ENCODE measurements at places on chromosomes 5 and 9.

DNA sequence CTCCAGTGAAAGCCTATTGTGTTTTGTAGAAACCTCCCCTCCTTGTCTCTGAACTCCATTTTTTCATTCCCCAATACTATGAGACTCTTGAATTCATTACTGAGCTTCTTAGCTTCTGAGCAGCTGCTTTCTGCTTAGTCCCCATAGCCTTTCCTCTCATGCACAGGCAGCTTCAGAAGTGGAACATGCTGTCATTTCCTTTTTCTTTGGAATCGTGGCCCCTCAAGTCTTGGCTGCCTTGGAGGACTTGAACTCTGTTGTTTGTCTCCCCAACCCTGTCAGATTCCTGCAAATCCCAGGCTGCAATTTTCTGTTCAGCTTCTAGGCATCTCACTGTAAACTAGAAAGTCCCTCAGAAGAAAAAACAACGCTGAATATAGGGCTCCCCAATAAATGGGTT is 268.5 kb downstream of the ARRDC3 start:
- DNase-seq = no peak

GRCh38 chr5:179262126-179262920 is 82.9 kb downstream of the ADAMTS2 start:
- no peak for DNase-seq

DNA sequence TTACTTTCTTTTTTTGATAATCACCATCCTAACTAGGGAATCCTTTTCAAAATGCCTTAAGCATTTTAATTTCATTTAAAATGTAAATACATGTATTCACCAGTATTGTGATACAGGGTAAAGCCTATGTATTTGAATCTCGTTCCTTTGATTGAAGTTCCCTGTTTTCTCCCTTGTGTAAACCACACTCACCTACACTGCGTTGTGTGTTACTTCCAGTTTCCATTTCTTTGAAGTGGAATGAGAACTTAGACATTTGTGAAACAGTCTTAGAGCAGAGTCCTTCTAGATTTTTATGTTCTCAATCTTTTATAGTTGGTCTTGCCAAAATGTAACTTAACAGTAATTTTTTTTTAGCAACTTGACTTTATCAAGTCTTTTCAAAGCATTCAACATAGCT is 101.4 kb downstream of the ZNF462 start:
- no peak for DNase-seq

- DNase-seq = no peak
Observed at GRCh38 chr9:128603697-128604096, 51.3 kb downstream of the SPTAN1 start.

GRCh38 chr5:88396751-88397281 is 128.2 kb upstream of the TMEM161B start:
- peak; percentile 66 for DNase-seq

DNA sequence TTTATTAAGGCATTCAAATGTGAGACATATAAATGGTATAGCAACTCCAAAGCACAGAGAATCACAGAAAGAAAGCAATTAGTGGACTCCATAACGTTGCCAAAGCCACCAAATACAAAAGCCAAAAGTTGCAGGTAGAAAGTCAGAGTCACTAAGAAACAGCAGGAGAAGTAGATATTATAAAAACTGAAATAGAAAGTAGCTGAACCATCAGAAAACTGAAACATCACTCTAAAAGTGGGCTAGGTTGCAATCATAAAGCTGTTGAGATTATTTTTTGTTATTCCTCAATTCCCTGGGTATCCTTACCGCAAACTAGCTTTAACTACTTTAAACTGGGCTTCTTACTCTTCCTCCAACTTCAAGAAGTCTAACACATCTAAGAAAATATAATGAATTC is 108.1 kb upstream of the ARRDC3 start:
- DNase-seq = no peak

GRCh38 chr5:63535840-63536602 is 426.2 kb downstream of the HTR1A start:
- no peak for DNase-seq

DNA sequence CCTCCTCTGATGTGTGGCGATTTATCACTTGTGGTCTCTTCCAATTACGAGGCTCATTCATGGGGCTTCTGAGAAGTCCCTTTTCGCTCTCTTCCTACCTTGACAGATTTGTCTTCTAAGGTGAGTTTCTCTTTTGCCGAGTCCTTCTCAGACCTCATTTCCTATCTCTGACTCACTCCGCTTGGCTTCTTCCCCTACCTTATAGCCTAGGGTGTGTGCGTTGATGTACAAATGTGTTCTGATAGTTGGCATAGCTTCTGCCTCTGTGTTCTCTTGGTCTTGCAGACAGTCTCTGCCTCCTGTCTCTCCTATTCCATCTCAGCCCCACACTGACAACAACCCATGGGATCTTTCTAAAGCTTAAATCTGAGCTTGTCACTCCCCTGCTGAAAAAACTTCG is 56.9 kb upstream of the SHB start:
- DNase-seq = no peak

- no peak for DNase-seq
Observed at GRCh38 chr5:147532156-147532555, 22.3 kb upstream of the DPYSL3 start.

- DNase-seq = no peak
Observed at GRCh38 chr5:164233791-164234190, 728.4 kb downstream of the MAT2B start.

GRCh38 chr9:123926941-123927340 is 3.0 kb downstream of the DENND1A start:
- DNase-seq = no peak

DNA sequence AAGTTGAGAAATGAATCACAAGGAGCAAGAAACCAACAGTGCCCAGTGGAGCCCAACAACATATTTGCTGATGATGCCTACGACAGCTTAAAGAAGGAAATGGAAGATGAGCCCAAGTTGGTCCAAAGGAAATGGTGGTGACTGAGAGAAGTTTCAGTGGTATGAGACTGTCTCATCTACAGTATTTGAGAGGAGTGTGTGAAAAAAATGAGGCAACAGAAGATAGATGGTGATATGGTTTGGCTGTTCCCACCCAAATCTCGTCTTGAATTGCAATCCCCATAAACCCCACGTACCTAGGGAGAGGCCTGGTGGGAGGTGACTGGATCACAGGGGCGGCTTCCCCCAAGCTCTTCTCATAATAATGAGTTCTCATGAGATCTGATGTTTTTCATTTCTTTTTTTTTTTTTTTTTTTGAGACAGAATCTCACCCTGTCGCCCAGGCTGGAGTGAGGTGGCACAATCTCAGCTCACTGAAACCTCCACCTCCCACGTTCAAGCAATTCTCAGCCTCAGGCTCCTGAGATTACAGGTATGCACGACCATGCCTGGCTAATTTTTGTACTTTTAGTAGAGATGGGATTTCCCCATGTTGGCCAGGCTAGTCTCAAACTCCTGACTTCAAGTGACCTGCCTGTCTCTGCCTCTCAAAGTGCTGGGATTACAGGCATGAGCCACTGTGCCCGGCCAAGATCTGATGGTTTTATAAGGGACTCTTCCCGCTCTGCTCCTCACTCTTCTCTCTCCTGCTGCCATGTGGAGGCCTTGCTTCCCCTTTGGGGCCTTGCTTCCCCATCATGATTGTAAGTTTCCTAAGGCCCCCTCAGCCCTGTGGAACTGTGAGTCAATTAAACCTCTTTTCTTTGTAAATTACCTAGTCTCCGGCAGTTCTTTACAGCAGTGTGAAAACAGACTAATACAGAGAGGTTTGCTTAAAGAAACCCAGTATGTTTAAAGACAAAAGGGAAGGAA is 30.2 kb downstream of the EFCAB9 start:
- no peak for DNase-seq

- no peak for DNase-seq
Observed at GRCh38 chr5:11528720-11529119, 375.5 kb downstream of the CTNND2 start.

- DNase-seq = no peak
Observed at GRCh38 chr5:157670662-157671591, at the start of gene C5orf52. Gene C5orf52 (plus strand): TSS chr5:157671533. CDS start chr5:157671615, 82 bp downstream.

DNA sequence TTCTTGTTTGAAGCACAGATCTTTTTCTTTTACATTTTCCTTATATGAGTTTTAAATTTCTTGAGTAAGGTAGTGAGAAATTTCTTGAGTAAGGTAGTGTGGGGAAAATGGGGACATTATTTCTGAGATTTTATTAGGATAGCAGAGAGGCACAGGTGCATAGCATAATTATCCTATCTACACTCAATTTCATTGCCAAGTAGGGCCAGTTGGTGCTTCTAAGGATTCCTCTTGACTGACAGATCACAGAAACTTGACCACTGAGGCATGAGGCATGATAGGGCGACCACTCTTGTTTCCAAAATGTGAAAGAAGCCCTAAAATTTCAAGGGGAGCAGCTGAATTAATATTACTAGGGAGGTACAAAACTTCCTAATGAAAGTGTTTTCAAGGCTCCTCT is 31.4 kb upstream of the TMC1 start:
- no peak for DNase-seq

GRCh38 chr9:107123389-107123788 is 159.7 kb upstream of the RAD23B start:
- no peak for DNase-seq

Data from globus pallidus (tissue), 1 donor.